ENCODE measurements at places on chromosomes 7 and 10. TPM values are rescaled to one million over a fixed set of nuclear protein-coding genes. Genes with fewer than 3 reads are reported as not detected.

DNA sequence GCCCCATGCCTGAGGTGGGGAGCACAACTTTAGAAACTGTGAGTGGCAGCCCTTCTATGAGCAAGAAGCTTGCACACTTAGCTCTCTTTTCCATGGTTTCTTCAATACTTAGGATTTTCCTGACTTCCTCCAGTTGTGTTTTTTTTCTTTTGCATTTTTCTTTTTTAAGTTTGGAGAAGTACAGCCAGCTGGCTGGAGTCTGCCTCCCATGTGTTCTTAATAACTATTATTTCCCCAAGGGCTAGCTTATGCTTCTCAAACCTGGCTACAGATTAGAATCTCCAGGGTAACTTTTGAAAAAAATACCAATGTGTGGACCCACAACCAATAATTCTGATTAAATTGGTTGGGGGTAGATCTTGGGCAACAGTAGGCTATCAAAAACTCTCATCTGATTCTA, 37.4 kb upstream of the MEOX2 start:
- no peak for DNase-seq

Gene MALRD1
- not detected for total RNA-seq

DNA sequence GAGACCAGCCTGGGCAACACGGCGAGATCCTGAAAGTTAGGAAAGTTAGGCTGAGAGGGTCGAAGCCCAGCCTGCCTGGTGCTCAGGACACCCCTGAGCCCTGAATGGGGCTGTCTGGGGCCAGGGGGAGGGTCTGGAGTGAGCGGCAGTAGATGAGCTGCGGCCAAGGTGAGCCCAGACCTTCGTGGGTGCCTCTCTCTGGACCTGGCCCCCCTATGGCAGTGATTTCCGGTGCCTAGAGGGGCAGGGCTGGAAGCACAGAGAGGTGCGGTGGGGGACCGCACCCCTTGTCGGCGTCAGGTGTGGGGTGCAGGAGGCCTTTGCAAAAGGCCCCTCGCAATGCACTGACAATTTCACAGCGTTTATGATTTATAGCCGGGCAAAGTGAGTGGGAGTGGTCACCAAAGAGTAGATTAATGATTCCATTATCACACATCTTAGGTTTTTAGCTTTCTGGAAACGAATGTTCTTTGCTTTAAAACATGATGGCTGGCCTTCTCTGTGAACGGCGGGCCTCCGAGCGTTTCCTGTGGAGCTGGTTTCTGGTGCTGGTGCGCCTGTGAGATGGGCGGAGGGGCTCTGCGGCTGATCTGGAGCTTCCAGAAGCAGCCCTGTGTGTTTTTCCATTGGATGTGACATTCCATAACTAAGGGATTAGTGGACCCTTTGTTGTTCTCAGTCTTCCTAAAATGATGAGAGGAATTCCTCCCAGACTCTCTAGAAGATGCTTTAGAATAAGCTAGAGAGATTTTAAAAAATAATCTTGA, 171.0 kb upstream of the ZNF32 start:
- DNase-seq: no peak

Gene ALOX5
- 0.68 TPM for total RNA-seq

DNA sequence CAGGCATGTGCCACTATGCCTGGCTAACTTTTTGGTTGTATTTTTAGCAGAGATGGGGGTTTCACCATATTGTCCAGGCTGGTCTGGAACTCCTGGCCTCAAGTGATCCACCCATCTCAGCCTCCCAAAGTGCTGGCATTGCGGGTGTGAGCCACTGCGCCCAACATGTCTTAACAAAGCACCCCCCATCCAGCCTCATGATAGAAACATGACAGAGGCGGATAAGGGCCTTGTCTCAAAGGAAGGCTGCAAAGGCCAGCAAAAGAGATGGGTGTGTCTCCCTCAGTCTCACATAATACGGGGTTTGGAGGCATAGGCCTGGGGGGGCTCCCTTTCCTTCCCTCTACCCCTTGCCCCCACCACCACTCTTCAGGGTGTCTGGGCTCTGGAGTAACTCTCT, 93.2 kb downstream of the SH3PXD2A start:
- DNase-seq: no peak

- no peak for DNase-seq
These were observed 55.7 kb upstream of the JCAD start for GRCh38 chr10:30114881-30115625.

DNA sequence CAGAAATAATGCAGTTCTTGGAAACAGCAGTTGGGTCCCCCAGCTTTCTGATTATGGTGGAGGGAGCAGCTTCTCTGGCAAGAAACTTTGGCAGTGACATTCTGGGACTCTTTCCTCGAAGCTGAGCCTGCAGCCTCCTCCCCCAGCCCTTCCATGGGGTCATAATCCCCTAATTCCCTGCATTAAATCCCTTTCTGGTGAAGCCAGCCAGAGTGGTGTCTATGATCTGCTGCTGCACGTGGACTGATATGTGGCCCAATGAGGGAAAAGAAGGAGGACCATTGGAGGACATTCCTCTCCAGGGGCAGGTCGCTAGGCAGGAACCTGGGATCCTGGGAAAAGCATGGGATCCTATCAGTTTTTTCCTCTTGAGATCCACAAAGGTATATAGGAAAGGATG, 470.5 kb downstream of the RPS24 start:
- DNase-seq: no peak

Measured in activated naive CD4-positive, alpha-beta T cell treated with anti-CD3 and anti-CD28 coated beads, Interleukin-2, amount 50 U/mL, for 72 hours (primary cell).